ENCODE measurements at places on chromosomes 2 and 18.

DNA sequence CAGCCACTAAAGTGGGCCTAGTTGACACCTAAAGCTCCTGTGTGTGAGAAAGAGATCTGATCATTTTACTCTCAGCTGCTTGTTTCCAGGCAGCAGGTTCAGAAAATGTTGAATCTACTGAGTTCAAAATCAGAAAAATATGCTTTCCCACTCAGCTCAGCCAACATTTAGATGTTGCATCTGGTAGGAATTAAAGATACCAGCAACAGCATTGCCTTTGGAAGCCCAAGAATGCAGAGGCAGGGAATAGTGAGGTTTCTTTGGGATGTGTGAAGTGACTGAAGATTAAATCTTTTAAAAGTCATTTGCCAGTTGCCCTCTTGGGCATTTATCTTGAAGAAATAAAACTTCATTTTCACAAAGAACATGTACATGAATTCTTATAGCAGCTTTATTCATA lies 33.9 kb upstream of the DOCK10 start:
- DNase-seq = no peak

GRCh38 chr2:86778957-86779356 lies 11.8 kb downstream of the CD8A start:
- DNase-seq = no peak

DNA sequence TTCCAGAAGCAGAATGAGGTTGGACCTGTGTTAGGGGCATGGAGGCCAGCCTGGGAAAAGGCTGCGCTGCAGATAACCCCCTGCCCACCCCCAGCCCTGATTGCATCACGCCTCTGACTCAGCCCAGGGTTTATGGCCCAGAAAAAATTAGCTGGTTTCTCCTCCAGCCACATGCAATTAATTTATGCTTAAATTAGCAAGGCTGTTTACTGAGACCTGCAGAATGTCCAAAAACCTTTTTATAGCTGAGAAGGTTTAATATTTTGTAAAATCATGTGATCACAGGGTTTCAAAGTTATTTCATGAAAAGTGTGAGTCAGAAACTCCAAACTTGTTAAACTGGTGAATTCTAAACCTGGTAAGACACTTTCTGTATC lies 123.1 kb upstream of the HDAC4 start:
- no peak for DNase-seq

DNA sequence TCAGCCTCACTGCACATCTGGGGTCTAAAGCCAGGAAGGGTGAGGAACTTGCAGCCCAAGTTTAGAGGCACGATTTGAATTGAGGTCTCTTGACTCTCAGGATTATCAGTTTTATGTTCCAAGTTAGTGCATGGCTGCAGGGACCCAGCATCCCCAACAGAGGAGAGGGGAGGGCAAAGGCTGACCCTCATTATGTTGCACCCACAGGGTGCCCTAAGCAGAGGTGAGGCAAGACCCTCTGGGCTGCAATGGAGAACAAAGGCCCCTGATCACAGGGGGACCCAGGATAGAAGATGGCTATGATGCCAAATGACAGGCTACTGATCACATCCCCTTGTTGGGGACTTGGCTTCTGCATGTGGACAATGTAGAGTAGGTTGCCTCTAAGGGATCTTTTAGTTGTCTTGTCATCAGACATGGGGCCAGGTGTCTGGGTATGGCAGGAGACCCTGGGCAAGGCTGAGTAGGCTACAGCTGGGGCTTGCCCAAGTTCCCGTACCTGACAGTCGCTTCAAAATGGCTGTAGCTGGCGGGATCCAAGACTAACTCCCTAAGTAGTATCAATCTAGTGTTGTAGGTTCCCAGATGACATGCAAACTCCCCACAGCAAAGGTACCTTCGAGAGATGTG lies 4.5 kb upstream of the GDF7 start:
- DNase-seq = no peak

GRCh38 chr2:235070063-235070706 lies 118.4 kb downstream of the SH3BP4 start:
- no peak for DNase-seq

DNA sequence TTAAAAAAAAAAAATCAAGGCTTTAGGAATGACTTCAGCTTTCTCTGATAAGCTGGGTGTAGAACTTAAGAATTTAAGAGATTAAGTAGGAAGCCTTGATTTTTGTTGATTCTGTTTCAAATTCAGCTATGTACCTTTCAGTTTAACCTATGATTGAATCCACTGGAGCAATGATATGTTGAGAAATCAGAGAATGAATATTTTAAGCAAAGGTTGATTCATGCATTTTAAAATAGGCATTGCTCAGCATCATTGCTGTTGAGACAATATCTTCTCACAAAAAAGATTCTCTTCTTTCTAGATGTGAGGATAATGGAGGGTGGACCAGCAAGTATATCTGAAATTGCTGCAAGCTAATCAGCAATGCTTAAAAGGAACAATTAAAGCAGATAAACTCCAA lies 109.8 kb downstream of the MAP3K20 start:
- no peak for DNase-seq

GRCh38 chr2:161085149-161085548 lies 75.1 kb upstream of the TANK start:
- DNase-seq = no peak

- DNase-seq = no peak
Observed at GRCh38 chr2:227774011-227774624, 28.4 kb downstream of the SCYGR8 start.

- no peak for DNase-seq
Observed at GRCh38 chr18:76558881-76559667, 64.0 kb upstream of the ZNF516 start.

- no peak for DNase-seq
Observed at GRCh38 chr2:102425441-102426132, 2.6 kb downstream of the IL18RAP start.

DNA sequence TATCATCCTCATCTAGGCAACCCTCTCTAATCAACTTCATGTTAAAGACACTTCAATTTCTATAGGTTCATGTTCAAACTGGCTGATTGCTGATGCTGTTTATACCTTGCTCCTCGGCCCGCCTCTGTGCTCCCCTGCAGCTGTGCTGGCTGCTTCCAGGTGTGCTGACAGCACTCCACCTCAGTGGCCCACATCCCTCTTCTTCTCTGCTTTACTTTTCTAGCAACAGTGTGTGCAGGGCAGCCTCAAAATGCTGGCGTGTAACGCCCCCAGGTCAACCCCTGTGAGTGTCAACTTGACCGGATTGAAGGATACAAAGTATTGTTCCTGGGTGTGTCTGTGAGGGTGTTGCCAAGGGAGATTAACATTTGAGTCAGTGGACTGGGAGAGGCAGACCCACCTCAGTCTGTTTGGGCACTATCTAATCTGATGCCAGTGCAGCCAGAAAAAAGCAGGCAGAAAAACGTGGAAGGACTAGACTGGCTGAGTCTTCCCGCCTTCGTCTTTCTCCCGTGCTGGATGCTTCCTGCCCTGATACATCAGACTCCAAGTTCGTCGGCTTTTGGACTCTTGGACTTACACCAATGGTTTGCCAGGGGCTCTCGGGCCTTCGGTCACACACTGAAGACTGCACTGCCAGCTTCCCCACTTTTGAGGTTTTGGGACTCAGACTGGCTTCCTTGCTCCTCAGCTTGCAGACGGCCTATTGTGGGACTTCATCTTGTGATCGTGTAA lies 94.7 kb downstream of the COL6A3 start:
- DNase-seq = no peak

DNA sequence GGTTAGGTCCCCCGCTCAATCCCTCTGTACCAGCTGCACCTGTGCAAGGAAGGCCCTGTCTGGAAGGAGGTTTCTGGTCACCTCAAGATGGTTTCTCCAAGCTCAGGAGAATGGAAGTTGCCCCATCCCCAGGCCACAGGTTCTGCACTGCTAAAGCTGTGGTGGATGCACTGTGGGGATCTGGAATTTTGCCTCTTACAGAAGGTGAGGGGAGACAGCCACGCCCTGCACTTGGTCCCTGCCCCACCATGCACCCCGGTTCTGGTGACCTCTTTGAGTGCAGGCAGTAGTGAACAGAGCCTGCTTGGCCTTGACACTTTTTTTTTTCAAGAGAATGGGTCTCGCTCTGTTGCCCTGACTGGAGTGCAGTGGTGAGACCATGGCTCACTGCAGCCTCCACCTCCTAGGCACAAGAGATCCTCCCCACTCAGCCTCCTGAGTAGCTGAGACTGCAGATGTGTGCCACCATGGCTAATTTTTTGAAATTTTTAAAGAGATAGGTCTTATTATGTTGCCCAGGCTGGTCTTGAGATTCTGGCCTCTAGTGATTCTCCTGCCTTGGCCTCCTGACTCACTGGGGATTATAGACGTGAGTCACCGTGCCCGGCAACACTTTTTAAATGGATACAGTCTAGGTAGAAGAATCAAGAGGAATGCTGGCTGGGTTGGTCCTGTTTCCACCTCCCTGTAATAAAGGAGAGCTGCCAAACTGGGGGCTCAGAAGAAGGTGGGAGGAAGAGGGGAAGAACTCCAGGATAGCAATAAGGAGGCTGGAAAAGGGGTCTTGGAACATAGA lies 5.8 kb upstream of the NT5DC4 start:
- no peak for DNase-seq

GRCh38 chr2:62461707-62462106 lies 44.3 kb downstream of the TMEM17 start:
- no peak for DNase-seq

GRCh38 chr2:196566961-196567666 lies 72.4 kb upstream of the CCDC150 start:
- no peak for DNase-seq

DNA sequence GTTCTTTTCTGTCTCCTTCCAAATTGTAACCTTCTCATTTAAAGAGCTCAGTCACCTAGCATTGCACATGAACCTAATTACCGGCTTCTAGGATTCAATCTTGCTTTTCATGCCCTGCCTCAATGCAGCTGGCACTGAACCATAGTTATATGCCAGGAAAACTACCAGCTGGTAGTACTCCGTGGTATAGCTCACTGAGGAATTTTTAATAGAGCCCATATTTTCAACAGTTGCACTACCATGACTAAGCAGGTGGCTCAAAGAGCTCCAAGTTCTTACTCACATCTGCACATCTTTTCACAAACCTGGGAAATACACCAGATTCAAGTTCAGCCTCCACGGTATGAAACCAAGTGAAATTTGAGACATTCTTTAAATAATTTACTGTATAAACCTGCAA lies 363.5 kb downstream of the GRB14 start:
- no peak for DNase-seq

DNA sequence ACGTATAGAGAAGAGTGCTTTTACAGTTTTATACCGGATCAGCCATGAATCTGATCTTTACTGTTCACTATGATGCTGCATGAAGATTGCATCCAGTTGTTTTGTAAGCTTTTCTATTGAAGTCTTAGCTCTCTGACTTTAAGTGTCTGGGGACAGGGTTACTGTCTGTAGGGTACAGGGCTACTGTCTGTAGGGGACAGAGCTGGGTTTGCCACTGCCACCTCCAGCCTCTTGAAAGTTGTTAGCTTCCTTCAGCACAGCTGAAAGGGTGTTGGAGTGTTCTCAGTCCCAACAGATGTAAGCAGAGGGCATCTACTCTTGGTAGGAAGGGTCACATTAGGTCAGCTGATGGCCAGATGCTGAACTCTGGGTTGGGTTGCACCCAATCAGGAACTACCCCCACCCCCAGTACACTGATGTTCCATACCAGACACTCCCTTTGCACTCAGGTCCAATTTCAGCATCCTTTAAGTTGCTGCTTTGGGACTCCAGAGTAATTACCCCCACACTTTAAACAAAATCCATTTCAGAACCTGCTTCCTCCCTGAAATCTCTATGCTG lies 58.0 kb downstream of the MYL12B start:
- no peak for DNase-seq

DNA sequence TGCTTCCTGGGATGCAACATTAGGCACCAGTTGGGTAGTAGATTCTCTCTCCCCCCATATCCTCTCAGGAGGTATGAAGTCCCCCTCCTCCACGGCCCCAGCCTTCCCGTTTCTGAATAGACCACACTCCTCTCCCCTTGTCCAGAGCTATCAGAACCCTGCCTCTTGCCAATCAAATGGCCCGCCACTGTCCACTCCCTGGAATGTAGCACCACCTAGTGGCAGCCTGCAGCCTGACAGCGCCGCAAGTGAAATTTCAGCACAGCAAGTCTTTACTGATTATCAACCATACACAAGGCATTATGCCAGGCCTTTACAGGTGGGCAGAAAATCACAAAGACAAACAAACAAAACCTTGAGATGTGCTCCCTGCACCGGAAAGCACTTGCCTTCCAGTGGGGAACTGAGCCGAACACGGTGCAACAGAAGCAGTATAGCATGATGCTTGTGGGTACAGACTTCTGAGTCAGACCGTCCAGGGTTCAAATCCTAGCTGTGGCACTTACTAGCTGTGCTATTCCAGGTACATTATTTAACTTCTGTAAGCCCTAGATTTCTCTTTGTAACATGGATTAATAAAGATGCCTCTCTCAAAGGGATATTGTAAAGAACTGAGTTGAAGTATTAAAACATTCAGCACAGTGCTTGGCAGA lies 174.0 kb downstream of the SMAD2 start:
- DNase-seq = peak; percentile 18

DNA sequence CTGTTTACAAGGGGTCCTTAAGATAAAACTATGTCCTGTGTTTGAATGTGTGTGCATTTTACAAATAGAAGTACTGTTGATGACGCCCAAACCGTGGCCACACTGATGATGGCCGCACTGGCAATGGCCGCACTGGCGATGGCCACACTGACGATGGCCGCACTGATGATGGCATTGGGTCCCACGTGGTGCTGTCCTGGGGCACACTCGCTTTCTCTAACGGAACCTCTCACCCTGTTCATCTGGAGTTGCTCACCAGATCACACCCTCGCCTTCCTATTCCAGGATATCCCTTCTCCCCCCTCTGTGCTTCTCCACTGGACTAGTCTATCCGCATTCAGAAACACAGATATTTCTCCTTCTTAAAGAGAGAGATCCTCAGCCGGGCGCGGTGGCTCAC lies 192.4 kb downstream of the EIPR1 start:
- no peak for DNase-seq

GRCh38 chr18:42719221-42719620 lies 396.3 kb downstream of the RIT2 start:
- DNase-seq = no peak

- no peak for DNase-seq
Observed at GRCh38 chr2:102435741-102436140, 12.8 kb downstream of the IL18RAP start.

- no peak for DNase-seq
Observed at GRCh38 chr2:128195435-128195984, 104.5 kb downstream of the UGGT1 start.

Data from naive thymus-derived CD4-positive, alpha-beta T cell (primary cell).